ENCODE measurements at places on chromosomes 7 and 10. TPM values are rescaled to one million over a fixed set of nuclear protein-coding genes. Genes with fewer than 3 reads are reported as not detected.

Gene MYOF
- total RNA-seq: 0.30 TPM

Gene ZNF804B
- not detected for total RNA-seq

Gene EN2
- not detected for total RNA-seq

Gene ARHGEF5
- not detected for total RNA-seq

Gene CCL24
- total RNA-seq: not detected

Gene PHKG1
- 3.3 TPM for total RNA-seq

Gene HMX3
- not detected for total RNA-seq

Gene CALY
- not detected for total RNA-seq

Gene CPED1
- not detected for total RNA-seq

Gene LIPF
- not detected for total RNA-seq

Gene NPY4R2
- total RNA-seq: not detected

Gene PLCE1
- not detected for total RNA-seq

Gene LIPJ
- total RNA-seq: not detected

Gene FGL2
- total RNA-seq: 0.72 TPM

Gene SEMA3E
- total RNA-seq: not detected

Gene GNAI1
- total RNA-seq: not detected

Gene UPK3BL2
- total RNA-seq: 19.5 TPM

Measured in OCI-LY7 (cell line).